Mesothelial cell of epicardium (in vitro differentiated cells): ENCODE measurements at places on chromosomes 3 and 15.

GRCh38 chr15:31457631-31458526 is 131.2 kb downstream of the KLF13 start:
- no peak overlapping the region for H3K4me3 ChIP-seq
- H3K27ac ChIP-seq: no peak overlapping the region
- peaks cover 5% of the 10 kb centered on the region for H3K27me3 ChIP-seq
- no peaks in the 10 kb centered on the region for H3K4me1 ChIP-seq
- no peaks in the 10 kb centered on the region for H3K36me3 ChIP-seq

DNA sequence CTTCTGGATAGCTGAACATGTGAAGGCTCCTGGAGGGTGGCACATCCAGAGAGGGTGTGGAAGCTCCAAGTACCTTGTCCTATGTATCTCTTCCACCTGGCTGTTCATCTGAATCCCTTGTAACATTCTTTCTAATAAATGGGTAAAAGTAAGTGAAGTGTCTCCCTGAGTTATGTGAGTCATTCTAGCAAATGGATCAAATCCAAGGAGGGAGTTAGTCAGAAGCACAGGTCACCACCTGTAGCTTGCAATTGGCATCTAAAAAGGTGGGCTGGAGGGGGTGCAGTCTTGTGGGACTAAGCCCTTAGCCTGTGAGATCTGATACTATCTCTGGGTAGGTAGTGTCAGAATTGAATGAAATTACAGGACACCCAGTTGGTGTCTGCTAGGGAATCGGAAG is 71.0 kb downstream of the WWTR1 start:
- no peaks in the 10 kb centered on the region for H3K36me3 ChIP-seq
- DNase-seq: no peak
- no peaks in the 10 kb centered on the region for H3K27me3 ChIP-seq
- no peak overlapping the region for H3K4me3 ChIP-seq
- peak overlapping the region; percentile 60 for H3K27ac ChIP-seq

DNA sequence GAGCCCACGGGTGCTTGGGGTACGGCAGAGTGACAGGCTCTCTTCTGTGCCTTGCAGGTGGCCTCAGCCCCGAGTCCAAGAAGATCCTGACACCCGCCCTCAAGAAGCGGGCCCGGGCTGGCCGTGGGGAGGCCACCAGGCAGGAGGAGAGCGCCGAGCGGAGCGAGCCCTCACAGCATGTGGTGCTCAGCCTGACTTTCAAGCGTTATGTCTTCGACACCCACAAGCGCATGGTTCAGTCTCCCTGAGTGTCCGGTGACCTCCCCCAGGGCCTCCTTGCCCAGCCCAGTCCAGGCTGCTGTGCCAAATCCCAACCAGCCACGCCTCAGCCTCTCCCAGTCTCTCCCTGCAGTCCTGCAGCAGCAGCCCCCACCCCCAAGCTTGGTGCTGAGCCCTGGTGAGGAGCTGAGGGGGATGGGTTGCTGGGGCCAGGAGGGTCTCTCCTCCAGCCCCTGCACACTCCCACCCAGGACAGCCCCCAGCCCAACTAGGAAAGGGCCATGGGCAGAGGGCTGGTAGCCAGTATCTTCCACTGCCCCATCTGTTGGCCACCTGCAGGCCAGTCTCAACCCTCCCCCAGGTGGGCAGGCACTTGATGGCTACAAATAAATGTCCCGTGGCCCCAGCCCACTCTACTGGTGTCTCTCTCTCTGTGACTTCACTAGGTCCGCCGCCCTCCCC is 58.5 kb downstream of the DNAJB8 start:
- no peak for DNase-seq
- peaks cover 47% of the 10 kb centered on the region for H3K4me1 ChIP-seq
- H3K27ac ChIP-seq: no peak overlapping the region

DNA sequence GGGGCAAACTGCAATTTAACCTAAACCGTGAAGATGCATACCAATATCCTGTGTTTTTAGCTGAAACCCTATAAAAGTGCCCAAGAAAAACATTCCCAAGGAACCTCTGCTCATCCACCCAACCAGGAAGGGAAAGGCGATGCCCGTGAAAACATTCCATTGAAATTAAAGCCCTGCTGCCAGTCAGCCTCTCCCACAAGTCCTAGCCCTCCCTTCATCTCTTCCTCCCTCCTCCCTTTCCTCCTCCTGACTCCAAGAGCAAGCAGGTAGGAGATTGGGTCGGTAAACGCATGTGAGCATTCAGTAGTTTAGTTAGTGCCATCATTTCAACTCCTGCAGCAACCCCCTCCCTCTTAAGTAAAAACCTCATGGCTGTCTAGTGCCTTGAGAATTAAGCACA is 27.7 kb downstream of the HES1 start:
- peaks cover 81% of the 10 kb centered on the region for H3K4me1 ChIP-seq
- H3K27ac ChIP-seq: peak overlapping the region; percentile 32
- no peaks in the 10 kb centered on the region for H3K36me3 ChIP-seq
- H3K4me3 ChIP-seq: no peak overlapping the region
- DNase-seq: no peak

DNA sequence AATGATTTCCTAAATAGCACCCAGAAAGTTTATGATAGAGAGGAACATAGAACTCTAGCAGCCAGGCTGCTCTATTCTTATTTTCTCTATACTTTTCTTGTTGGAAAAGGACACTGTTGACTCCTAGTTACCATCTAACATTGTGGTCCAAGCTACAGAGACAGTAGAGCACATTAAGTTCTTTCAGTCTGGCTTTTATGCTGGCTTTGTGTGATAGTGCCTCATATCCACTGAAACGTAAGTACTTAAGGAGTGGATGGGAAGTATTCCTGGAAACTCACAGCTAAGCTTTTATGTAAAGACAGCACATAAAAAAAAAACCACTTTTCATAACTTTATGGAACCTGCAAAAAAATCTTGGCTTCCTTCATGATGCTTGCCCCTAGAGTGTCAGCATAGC is 480.1 kb upstream of the TPRG1 start:
- H3K36me3 ChIP-seq: no peaks in the 10 kb centered on the region
- H3K4me3 ChIP-seq: no peak overlapping the region
- no peaks in the 10 kb centered on the region for H3K4me1 ChIP-seq
- no peaks in the 10 kb centered on the region for H3K27me3 ChIP-seq
